NCI-H2081 treated with DMSO at 0.1 percent for 48 hours (cell line): ENCODE measurements at places on chromosomes 5 and 9.

- DNase-seq: no peak
Measured at GRCh38 chr5:168865968-168866367, 286.8 kb upstream of the PANK3 start.

- no peak for DNase-seq
Measured at GRCh38 chr5:143217065-143217803, 186.3 kb downstream of the NR3C1 start.

GRCh38 chr9:137899551-137900360 is 22.2 kb downstream of the CACNA1B start:
- DNase-seq: no peak

DNA sequence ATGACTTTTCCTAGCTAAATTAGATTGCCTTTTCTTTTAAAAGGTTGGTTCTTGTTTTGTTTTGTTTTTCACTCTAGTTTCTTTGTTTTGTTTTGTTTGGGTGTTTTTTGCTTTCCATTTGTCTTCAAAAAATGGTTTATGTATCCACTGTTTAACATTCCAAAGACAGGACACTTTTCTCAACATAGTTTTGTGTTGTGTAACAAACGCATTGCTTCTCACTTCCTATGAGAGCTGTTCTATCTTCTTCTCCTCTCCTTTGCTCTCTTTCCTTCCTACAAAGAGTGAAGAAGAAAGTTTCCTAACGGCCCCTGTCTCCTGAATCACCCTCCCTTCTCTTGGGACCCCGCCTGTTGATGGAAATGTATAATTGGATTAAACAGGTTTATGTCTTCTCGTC is 539.7 kb downstream of the ACTL7B start:
- DNase-seq: no peak

- peak; percentile 6 for DNase-seq
Measured at GRCh38 chr9:15622318-15622971, 69.6 kb downstream of the CCDC171 start.
